ENCODE measurements at places on chromosomes 1 and 21.

- DNase-seq = no peak
Measured at GRCh38 chr21:44427241-44428120, 27.8 kb upstream of the LRRC3 start.

DNA sequence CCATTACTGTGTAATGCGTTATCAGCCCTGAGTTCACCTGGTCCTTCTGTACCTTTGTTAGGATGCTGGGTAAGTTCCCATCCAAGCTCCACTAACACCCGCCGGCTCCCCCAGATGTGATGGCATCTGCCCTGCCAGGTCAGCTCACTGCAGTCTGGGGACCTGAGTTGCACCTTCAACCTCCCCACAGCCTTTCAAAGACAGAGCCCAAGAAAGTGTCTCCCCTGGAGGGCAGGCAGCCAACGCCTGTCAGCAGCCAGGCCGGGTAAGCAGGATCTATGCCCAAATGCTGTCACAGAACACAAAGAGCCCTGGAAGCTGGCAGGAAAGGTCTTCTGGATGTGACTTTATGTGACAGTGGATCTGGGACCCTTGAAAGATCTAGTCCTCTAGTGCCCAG, 13.7 kb downstream of the MRAP start:
- no peak for DNase-seq

- DNase-seq = peak; percentile 72
Measured at GRCh38 chr1:245310571-245311531, 156.1 kb downstream of the KIF26B start.

GRCh38 chr1:11847667-11848372, at the start of gene NPPA:
Gene NPPA, minus strand, starts transcription at chr1:11847783. Its CDS starts 99 bp downstream, at chr1:11847684.
- DNase-seq = peak; percentile 35

DNA sequence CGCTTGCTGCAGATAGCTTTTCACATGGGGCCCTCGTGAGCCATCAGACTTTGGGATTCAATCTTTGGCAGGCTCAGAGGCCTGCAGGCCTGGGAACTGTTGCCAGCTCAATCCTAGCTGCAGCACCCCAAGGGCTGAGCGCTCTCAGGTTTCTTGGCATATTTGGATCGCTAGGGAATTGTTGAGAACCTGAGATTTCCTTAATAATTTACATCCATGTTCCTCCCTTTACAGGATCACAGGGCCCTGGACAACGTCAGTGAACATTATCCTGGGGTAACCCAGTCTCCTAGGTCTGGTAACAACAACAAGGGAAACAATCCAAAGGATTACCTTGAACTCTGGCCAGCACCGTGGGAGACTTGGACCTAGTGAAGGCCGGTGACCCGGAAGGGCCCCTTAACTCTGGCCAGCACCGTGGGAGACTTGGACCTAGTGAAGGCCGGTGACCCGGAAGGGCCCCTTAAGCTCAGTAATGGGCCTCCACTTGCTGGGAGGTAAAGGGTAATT, 49.3 kb upstream of the NEK2 start:
- peak; percentile 45 for DNase-seq

GRCh38 chr21:17514124-17514845, 1.4 kb downstream of the CXADR start:
- no peak for DNase-seq

DNA sequence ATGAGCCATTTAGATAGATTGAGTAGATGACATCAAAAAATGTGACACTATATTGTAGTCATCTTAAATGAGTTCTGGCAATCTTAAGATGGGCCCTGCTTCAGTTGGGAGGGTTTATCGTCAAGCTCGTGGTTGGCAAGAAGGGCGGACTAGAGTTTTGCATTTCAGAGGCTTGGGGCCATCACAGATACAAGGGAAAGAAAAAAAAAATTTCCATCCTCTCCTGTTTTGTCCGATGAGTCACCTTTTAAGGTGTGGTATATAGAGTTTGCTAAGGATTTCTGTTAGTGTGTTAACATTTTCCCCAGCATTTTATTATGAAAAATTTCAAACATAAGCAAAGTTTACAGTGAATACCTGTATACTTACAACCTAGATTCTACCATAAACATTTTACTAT, 31.8 kb upstream of the KCNQ4 start:
- DNase-seq = no peak

- DNase-seq = no peak
Measured at GRCh38 chr1:243718893-243719292, 131.2 kb downstream of the AKT3 start.

- no peak for DNase-seq
Measured at GRCh38 chr21:45343891-45344290, 56.2 kb upstream of the POFUT2 start.

DNA sequence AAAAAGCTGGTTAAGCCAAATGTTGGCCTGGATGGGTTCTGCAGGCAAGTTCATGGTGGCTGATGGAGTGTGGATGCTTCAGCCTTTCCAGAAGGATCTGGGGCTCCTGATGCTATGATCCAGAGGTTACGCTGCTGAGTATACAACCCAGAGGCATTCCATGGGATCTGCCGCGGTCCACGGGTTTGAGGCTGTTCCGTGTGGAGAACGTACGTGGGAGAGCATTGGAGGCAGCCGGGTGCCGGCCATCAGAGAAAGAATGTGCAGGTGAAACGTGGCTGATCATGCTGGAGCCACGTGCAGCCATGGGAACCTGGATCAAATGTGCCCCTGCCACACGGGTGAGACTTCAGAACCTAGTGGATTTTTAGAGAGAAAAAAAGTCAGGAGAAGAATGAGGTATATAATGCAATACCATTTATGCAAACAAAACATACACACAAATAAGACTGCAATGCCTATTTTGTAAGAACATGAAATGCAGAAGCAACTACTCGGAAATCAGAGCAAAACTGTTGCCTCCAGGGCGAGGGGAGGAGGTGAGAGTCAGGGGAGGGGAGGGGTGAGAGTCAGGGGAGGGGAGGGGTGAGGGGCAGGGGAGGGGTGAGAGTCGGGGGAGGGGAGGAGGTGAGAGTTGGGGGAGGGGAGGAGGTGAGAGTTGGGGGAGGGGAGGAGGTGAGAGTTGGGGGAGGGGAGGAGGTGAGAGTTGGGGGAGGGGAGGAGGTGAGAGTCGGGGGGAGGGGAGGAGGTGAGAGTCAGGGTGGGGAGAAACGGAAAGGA, 116.5 kb upstream of the C1orf174 start:
- DNase-seq = no peak

- DNase-seq = no peak
Measured at GRCh38 chr1:182845379-182845778, 6.2 kb downstream of the DHX9 start.

- DNase-seq = peak; percentile 87
Measured at GRCh38 chr1:166950156-166950555, 25.2 kb downstream of the ILDR2 start.

GRCh38 chr21:46600978-46601377, 3.9 kb downstream of the S100B start:
- no peak for DNase-seq

DNA sequence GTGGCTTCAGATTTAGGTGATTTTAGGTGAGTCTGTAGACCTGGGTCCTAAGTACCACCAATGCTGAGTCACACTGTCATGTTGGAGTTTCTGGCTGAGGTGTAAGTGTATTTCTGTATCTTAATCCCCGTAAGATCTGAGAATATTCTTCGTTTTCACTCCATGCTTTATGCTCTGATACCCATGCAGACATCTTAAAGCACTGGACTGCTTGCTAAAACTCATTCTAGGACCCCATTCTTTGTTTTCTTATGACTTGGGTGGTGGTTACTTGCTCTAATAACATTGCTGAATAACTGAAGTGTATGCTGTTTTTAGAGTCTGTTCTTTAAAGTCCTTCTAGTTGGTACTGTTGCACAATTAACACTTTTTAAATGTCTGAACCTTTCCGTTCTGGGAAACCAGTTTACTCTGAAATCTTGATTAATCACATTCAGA, 36.6 kb downstream of the CDC42 start:
- DNase-seq = no peak

- no peak for DNase-seq
Measured at GRCh38 chr1:241641773-241642592, 1.8 kb upstream of the CHML start.

DNA sequence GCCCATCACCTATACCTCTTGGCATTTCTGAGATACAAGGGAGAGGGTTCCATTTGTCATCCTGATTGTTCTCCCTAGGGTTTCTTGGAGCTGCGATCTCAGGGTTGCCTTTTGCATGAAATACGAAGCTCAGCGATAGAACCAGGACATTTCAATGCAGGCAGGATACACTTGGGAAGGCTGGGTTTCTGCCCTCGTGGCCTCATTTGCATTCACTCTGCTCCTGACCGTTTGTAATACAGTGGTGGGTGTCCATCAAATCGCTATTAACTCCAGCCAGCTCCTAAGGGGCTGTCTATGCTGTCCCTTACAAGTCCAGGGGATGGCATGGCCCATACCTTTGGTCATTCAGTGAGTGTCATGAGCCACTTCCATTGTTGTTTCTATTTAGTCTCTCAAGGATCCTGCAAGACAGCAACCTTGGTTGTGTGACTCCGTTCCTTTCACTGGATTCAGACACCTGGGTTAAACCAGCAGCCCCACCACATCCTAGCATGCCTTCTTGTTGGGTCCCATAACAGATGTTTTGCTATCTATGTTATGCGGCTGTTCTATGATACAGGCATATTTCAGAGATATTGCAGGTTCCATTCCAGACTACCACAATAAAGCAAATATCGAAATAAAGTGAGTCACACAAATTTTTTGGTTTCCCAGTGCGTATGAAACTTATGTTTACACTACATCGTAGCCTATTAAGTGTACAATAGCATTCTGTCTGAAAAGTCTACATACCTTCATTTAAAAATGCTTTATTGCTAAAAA, 18.3 kb downstream of the KAZN start:
- DNase-seq = no peak

DNA sequence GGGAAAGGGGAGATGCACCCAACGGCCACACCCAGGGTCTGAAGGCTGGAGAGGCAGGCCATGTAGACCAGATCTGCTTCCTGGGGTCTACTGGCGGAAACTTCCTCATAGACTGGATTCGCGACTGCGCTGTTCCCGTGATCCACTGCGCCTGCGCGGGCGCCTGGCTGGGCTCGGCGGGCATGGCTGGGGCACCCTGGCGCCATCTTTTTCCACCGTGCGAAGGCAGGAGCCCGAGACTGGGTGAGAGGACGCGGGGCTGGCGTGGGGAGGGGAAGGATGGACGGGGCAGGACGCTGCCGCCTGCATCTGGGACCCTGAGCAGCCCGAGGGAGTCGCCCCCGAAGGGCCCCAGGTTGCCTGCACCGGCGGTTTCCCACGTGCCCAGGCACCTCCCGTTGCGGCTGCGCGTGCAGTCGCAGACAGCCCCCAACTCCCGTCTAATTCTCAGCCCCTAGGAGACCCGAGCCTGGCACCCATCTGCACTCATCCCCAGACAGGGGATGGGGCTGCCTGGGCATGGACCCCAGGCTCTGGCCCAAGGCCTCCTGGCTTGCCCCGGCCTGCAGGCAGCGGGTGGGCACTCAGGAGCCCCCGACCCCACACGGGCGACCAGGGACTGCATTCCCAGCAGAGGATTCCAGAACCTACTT, 12.4 kb upstream of the FAM3B start:
- no peak for DNase-seq

DNA sequence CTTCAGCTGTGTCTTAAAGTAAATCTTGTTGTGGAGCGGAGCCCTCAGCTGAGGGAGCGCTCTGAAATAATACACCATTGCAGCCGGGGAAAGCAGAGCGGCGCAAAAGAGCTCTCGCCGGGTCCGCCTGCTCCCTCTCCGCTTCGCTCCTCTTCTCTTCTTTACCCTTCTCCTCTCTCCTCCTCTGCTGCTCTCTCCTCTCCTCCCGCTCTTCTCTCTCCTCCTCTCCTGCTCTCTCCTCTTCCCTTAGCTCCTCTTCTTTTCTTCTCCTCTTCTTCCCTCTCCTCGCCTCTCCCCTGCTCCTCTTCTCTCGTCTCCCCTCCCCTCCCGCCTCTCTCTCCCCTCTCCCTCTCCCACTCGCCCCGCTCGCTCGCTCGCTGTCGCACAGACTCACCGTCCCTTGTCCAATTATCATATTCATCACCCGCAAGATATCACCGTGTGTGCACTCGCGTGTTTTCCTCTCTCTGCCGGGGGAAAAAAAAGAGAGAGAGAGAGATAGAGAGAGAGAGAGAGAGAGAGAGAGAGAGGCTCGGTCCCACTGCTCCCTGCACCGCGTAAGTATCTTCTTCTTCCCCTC, at the start of gene PROX1:
TSS of gene PROX1 (plus strand) at position 47 of the 580 bp plus-strand sequence. CDS start 8,563 bp downstream, outside the sequence.
- peak; percentile 96 for DNase-seq

DNA sequence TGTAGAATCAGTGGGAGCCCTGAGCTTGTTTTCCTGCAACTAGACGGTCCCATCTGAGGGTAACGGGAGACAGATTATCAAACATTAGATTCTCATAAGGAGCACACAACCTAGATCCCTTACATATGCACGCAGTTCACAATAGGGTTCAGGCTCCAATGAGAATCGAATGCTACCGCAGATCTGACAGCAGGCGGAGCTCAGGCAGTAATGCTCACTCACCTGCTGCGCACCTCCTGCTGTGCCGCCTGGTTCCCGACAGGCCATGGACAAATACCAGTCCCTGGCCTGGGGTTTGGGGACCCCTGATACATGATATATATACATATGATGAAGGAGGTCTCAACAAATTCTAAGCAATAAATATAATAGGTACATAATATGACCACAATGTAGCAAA, 19.7 kb upstream of the SMIM12 start:
- peak; percentile 19 for DNase-seq

DNA sequence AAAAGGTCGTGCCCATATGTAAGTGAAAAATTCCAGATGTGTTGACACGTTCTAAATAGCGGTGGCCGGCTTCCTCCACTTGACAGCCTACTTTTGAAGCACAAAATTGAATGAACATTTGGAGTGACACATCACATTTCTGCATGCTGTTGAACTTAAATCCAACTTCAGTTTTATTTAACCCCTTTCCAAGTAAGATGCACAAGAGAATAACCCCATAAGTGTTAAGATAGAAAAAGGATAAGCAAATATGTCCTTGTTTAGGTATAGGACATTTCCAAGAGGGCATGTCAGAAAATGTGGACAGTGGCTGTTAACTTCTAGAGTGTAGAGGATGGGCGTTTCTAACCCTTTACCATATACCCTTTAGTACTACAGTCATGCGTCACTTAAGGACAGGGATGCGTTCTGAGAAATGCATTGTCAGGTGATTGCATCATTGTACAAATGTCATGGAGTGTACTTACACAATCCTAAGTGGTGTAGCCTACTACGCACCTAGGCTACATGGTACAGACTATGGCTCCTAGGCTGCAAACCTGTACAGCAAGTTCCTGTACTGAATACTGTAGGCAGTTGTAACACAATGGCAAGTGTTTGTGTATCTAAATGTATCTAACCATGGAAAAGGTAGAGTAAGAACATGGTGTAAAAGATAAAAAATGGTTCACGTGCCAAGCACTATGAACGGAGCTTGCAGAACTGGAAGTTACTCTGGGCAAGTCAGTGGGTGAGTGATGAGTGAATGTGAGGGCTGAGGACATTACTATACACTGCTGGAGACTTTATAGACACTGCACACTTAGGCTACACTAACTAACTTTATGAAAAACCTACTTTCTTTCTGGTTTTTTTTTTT, 9.3 kb upstream of the FAM89A start:
- no peak for DNase-seq
